ENCODE measurements at places on chromosomes 5 and 9.

GRCh38 chr5:67051164-67051563, 145.4 kb downstream of the CD180 start:
- no peak for DNase-seq

DNA sequence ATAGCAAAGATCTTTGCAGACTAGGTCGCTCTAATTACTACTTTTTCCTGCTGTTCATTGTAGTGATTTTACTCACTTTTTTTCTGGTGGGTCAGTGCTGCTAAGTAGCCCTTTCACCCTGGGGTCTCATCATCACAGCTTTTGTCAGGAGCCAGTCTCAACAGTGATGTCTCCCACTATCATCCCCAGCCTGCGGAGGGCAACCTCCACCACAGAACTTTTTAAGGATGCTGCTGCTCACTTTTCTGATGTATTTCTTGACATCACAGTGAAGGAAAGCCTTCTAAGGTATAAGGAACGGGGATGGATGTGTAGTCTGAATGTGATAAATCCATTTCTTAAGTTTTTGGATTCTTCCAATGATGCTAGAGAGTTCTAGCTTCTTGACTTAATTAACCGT, 242.5 kb upstream of the RIOK2 start:
- no peak for DNase-seq

GRCh38 chr5:12623408-12623807, 719.2 kb upstream of the CTNND2 start:
- DNase-seq: no peak

DNA sequence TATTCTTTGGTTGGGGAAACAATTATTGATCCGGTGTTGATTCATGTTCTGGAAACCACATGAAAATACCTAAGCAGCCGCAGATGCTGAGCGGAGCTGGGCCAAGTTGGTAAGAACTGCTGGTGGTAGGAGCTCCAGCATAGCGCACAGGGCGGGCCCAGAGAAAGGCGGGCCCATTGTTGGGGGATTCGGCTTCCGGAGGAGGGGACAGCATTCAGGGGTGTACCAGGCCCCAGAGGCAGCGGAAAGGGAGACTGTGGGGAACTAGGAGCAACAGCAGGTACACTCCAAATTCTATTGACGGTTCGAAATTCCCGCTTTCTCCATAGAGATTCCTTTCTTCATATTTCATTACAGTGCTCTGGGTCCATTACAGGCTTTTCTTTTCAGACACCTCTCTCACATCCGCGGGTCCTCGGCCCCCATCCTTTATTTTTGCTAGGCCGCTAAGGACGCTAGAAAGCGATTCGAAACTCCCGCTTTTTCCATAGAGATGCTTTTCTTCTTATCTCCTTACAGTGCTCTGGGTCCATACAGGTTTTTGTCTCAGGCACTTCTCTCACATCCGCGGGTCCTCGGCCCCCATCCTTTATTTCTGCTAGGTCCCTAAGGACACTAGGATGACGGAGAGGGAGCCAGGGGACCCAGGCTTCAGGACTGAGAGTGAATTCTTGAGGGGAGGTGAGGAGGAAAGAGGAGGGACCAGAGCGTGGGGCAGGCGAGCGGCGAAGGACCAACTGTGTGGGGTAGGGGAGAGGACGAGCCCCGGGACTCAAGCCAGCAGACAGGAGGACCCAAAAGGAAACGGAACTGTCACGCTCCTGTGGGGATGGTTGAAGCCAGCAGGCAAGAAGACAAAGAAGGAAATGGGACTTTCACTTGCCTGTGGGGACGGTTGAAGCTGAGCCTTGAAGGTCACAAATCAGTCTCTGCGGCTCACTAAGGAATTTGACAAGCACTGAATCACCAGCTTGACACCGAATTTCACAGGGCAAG, at the start of gene CCDC152:
TSS of gene CCDC152 (plus strand) at position 213 of the 996 bp plus-strand sequence. CDS start 2,304 bp downstream, outside the sequence.
- peak; percentile 40 for DNase-seq

DNA sequence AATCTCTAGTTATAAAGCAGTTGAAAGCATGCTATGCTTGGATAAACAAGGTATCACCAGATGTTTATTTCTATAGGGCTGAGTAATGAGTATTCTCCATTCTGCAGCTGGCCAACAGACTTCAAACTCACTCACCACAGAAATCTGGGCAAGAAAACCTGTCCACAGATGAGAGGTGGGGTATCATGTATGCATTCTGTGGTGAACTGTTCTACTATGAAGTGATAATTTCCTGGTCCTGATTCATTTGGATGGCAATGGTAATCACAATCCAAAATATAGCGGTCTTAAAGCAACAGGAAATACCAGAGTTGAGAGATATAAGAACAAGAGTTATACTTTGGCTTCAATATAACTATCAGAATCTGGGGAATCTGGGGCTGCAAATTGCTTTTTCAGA, 65.9 kb upstream of the EFNA5 start:
- no peak for DNase-seq

- DNase-seq: no peak
Measured at GRCh38 chr5:139186261-139186660, 11.9 kb downstream of the SIL1 start.

- no peak for DNase-seq
Measured at GRCh38 chr5:78112931-78113330, 181.6 kb downstream of the AP3B1 start.

DNA sequence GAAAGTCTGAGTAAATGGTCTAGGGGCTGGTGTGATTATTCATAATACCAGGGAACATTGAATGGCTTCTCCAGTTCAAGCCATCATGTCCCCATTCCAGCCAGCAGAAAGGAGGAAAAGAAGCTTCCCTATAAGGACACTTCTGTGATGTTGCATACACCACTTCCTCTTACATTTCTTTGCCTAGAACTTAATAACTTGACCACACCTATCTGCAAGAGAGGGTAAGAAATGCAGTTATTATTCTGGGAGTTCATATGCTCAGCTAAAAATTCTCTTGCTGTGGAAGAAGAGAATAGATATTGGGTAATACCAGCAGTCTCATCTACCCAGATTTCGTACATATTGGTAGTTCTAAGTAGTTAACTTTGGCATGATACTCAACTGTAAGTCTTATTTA, 166.1 kb downstream of the SLC28A3 start:
- no peak for DNase-seq

- DNase-seq: peak; percentile 34
Measured at GRCh38 chr9:134301387-134302129, 24.7 kb upstream of the RXRA start.

DNA sequence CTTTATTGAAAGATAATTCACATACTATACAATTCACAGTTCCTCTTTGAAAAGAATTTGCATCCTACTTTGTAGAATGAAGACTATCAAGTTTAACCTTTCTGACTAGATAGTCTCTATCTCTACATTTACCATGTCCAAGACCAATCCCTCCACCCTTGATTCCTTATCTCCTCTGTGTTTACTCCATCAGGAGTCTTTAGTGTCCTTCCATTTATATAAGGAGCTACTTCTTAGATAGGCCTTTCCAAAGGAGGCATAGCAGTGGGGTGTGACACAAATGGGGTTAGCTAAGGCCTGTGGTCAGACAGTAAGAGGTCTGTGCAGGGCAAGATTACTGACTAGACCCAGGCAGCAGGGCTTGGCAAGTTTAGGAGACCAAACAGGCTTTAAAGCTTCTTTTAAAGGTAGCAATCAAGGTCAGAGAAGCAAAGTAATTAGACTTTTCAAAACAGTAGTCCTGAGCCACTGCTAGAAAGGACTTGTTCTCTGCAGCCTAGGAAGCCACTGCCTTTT, 11.1 kb upstream of the DMXL1 start:
- DNase-seq: no peak

- peak; percentile 92 for DNase-seq
Measured at GRCh38 chr5:181191526-181192336, 13.3 kb downstream of the TRIM7 start.

GRCh38 chr9:3768286-3768685, 242.5 kb upstream of the RFX3 start:
- DNase-seq: no peak

DNA sequence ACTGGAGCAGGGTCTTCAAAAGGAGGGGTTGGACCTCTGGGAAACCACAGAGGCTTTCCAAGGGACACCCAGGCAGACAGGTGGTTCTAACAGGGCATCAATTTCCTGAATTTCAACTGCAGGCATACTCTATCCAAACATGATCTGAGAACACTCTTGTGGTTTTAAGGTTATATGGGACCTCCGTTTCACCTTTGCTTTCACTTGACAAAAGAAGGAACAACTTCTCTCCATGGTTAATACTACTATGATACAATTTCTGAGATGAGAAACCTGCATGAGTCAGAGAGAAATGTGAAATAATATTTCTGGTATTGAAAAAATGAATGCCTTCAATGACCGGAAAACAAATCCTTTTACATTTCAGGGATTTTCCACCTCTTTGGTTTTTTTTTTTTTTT, 28.0 kb upstream of the ERAP1 start:
- no peak for DNase-seq

DNA sequence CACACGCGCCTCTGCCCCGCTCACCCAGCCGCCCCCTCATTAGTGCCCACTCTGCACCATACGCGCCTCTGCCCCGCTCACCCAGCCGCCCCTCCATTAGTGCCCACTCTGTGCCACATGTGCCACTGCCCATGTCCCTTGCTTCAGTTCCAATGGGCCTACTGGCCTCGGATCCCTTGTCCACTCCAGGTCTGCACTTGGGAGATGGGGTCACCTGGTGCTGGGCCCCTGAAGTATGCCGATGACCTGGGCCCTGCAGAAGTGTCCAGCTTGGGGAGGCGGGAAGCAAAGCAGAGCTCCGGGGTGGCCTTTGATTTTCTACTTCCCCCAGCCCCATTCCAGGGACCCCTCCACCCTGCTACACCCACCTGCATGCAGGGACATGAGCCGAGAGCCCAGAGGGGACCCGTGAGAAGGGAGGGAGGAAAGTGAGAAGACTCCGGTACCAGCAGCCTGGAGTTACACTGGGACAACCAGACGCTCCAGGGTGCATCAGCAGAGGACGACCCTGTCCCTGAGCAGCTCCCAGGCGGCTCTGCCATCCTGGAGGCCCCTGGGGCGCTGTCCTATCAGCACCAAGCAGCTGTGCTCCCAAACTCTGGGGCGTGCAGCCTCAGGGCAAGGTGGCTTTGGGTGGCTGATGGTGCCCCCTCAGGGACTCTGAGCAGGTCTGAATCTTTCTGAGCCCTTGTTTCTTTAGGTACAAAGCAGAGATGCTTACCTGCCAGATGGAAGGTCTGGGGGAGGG, 140.8 kb downstream of the RXRA start:
- no peak for DNase-seq

DNA sequence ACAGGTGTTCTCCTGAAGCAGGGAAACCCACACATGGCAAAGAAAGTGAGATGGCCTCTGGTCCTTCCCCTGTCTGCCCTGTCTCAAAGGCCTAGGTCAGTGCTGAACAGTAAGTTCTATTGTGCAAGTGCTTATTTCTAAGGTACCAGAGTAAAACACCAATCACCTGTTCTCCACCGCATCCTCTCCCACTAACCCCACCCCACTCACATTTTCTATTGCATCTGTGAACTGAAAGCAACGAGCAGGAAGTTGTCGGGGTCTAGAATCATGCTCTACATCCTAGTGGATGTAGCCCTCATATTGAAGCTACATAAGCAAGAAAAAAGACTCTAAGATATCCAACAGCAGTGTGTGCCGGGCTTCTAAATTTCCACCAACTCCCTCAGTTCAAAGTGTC, 265.9 kb downstream of the ENC1 start:
- DNase-seq: no peak

DNA sequence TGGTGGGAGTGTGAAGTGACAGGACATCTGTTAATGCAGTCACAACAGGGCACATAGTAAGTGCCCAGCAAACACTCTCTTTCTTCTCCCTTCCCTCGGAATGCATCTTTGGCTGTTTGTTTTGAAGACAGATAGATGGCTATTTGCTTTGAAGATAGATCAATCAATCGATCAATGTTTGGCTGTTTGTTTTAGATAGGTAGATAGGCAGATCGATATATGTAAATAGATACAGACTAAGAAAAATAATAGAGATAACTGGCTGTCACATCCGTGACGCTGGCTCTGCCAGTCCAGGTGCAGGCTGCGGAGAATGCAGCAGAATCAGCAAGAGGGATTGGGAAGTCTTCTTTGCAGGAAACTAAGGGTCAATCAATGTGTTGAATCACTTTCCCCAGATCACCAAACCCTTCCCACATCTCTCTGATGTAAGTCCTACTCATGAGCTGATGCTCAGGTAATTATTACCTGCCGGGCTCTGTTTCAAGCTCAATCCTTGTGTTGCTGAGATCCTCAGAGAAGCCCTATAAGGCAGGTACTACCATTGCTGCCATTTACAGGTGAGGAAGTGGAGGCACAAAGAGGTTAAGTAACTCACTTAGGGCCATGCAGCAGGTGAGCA, 60.8 kb downstream of the ERGIC1 start:
- DNase-seq: no peak

DNA sequence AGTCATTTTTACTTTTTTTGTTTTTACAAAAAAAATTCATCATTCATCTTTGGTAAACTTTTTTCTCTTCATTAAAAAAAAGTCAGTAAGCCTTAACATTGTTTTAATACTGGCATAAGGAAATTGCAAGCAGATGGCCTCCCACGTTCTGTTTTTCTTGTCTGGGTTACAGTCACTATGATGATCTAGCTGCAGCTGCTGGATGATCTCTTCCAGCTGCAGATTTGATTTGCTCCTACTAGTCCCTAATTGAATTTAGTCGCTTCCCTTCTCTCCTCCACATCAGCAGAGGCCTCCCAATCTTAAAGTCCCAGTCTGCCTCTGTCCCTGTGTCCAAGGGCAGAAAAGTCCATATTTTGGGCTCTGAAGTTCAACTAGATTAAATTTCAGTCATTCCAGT, 106.8 kb upstream of the PTGER4 start:
- no peak for DNase-seq

DNA sequence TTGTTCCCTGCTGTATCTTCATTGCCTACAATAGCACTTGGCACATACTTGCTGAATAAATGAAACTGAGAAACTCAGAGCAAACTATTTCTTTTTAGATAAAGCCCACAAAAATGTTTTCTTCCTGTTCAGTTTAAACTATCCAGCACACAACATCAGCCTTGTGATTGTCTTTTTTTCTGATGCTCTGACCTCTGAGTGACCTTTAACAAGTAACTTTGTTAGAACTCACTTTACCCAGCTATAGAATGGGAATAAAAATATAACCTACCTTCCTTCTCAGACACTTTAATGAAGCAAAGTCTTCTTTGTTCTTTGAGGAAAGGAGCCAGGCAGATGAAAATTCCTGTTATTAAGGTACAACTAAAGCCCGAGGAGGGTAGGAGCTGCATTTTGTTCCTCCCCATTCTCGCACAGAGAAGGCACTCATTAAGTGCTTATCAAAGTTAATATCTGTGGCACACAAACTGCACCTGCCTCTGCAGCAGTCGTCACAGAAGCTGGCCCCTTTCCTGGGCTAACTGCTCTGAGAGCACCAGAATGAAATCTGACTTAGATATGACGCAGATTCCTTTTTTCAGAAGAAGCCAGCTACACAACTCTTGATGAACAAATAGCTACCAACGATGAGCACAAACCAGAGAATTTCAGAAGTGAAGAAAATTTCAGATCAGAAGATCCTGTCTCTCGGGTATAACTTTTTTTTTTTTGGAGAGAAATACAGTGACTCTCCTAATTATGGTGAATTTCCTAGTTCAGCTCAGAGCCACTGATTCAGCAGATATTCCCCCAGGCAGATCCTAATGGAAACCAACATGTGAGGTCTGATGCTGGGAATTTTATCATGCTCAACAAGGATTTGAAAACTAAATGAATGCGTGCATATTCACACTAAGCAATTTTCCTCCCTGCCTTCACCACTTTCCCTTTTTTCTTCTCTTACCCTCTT, 31.0 kb upstream of the NR3C1 start:
- peak; percentile 21 for DNase-seq

GRCh38 chr5:44774279-44774880, 34.4 kb upstream of the MRPS30 start:
- DNase-seq: no peak

GRCh38 chr9:97534961-97535594, 33.6 kb downstream of the TMOD1 start:
- no peak for DNase-seq

- DNase-seq: no peak
Measured at GRCh38 chr9:85647571-85647970, 94.2 kb downstream of the AGTPBP1 start.
